ENCODE measurements at places on chromosomes 2 and 18. TPM values are rescaled to one million over a fixed set of nuclear protein-coding genes. Genes with fewer than 3 reads are reported as not detected.

DNA sequence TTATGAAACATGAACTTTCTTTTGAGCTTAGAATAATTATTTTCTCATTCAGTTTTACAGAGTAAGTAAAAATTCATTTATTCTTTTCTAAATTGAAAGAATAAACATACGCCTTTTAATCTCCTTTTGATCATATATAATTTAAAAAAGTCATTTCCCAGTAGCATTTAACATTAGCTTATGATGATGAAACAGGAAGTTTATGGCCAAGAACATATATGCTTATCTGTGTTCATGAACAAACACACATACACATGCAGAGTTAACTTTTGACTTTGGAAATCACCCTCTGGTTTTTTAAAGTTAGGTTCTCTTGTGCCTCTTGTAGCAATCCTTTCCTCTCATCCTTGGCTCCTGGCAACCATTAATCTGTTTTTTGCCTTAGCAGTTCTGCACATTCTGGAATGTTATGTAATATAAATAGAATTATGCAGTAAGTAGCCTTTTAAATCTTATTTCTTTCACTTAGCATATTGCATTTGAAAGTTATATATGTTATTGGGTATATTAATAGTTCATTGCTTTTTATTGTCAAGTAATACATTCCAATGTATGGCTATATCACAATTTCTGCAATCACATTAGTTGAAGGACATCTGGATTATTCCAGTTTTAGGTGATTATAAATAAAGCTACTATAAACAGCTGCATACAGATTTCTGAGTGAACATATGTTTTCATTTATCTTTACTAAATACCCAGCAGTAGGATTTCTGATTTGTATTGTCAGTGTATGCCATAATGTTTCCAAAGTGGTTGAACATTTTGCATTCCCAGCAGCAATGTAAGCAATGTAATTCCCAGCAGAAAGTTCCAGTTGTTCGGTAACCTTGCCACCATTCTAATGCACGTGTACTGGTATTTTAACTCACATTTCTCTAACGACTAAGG lies 210.3 kb downstream of the ZRANB3 start:
- no peaks in the 10 kb centered on the region for H3K36me3 ChIP-seq
- DNase-seq, result no peak

The ANKRD30B gene
- not detected for total RNA-seq

DNA sequence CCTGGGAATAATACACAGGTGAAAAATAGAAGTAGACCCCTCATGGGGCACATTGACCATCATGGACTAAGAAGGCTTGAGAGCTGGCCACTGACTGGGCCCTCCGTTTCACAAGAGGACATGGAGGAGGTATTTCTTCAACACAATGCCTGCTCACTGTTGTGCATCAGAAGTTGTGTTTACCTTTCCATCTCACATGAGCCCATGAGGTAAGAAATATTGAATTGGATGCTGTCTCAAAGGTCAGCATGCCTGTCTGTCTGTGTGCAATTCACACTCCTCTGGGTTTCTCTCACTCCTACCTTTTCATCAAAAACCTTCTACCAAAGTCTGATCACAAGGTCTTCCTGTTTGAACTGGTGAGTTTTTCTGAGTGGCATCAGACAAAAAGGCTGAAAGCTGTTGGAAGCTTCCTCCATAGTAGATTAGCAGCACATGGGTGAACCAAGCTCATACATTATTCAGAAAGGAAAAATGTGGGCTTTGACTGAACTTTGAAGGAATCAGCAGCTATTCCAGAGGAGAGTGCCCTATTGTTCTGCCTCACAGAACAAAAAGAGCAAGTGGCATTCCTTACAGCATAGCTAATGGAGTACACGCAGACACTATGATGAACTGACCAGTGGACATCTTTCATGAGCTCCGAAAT lies 143.2 kb upstream of the RND3 start:
- no peaks in the 10 kb centered on the region for H3K27me3 ChIP-seq
- no peaks in the 10 kb centered on the region for H3K36me3 ChIP-seq
- DNase-seq, result no peak
- H3K27ac ChIP-seq, result no peak overlapping the region
- no peaks in the 10 kb centered on the region for H3K4me1 ChIP-seq

The ZNF804A gene
- total RNA-seq, result not detected

DNA sequence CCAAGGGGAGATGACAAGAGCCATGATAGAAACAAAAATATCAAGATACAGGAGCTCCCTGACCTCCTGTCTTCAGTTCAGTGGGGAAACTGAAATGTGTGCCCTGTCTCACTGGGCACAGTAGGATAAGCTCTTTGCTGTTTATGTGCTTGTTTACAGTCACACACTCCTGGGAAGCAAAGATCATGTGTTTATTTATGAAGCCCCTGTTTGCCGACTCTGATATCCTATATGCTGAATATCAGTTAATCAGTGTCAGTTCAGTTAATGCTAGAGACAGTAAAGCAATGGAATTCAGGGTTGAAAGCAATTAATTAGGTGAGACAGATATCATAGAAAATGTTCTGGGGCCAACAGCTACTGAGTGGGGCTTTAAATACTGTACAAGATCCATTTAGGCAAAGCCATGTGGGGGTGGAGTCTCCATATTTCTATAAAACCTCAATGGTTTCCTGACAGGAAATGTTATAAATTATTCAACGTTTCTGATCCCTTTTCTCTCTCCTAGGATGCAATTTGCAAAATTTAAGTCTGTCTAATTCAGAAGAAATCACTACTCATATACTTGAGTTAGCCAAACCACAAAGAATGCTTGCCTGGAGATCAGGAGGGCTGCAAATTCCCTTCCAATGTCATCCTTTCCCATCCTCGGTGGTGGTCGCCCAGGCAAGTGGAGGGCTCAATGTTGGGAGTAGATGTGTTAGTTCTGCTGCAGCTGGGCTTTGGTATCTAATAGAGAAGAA lies 551.3 kb downstream of the CMPK2 start:
- no peak overlapping the region for H3K4me3 ChIP-seq
- H3K27me3 ChIP-seq, result no peaks in the 10 kb centered on the region
- H3K27ac ChIP-seq, result no peak overlapping the region
- H3K36me3 ChIP-seq, result no peaks in the 10 kb centered on the region

- H3K27me3 ChIP-seq, result no peaks in the 10 kb centered on the region
- no peaks in the 10 kb centered on the region for H3K36me3 ChIP-seq
- DNase-seq, result no peak
- peak overlapping the region; percentile 36 for H3K27ac ChIP-seq
Observed at GRCh38 chr2:197893403-197894177, 89.2 kb downstream of the PLCL1 start.

DNA sequence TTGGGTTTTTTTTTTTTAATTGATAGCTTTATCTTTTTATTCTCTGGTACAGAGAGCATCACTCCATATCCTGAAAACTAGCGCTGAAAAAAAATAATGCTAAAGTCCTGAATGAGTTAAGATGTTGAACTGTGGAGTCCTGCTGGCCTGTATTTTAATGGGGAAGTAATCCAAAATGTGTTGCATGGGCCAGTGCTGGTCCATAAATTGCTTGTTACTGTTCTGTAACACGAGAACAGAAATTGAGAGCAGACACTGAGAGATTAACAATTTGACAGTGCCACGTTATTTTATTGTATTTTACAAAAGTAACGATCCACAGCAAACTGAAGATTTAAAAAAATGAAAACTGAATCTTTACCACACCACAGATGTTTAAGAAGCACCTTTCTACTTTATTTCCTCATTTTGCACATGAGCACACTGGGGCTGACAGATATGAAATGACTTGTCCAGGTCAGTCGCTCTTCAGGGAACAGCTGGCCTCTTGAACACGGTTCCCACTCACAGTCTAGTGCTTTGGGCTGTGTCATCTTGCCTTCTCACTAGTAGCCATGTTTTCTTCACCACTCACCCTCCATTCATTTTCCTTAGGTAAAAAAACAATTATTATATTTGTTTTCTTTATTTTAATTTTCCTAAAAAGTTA lies 35.3 kb downstream of the ZCCHC2 start:
- DNase-seq, result no peak
- peaks cover 10% of the 10 kb centered on the region for H3K36me3 ChIP-seq
- no peaks in the 10 kb centered on the region for H3K27me3 ChIP-seq
- no peaks in the 10 kb centered on the region for H3K4me1 ChIP-seq
- no peak overlapping the region for H3K27ac ChIP-seq

DNA sequence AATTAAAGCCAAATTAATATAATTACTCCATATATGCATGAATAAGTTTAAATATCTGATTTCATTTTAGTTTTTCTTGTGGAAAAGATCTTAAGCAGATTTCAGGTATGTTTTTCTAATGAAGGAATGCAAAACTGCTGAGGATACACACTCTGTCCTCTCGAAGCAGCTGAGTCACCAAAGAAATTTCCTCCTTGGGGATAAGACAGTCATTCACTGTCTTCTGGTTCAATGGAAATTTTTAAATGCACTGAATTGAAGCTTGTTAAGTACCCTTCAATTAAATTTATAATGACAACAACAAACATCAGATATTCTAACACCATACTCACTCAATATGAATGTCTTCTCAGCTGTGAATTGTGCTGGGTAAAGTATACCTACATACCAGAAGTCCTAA lies 101.5 kb upstream of the DNER start:
- H3K27me3 ChIP-seq, result no peaks in the 10 kb centered on the region
- H3K27ac ChIP-seq, result no peak overlapping the region
- H3K36me3 ChIP-seq, result peaks cover 37% of the 10 kb centered on the region
- H3K4me3 ChIP-seq, result no peak overlapping the region

- peaks cover 6% of the 10 kb centered on the region for H3K4me1 ChIP-seq
- no peak for DNase-seq
- H3K36me3 ChIP-seq, result no peaks in the 10 kb centered on the region
- no peaks in the 10 kb centered on the region for H3K27me3 ChIP-seq
Observed at GRCh38 chr2:18592372-18592771, 3.0 kb upstream of the NT5C1B start.

The SLC19A3 gene
- 0.97 TPM for total RNA-seq

The CARF gene
- 14.1 TPM for total RNA-seq

GRCh38 chr2:86596118-86596517 lies 27.5 kb downstream of the RNF103 start:
- no peak overlapping the region for H3K27ac ChIP-seq
- no peak for DNase-seq
- H3K4me1 ChIP-seq, result peaks cover 42% of the 10 kb centered on the region
- no peaks in the 10 kb centered on the region for H3K27me3 ChIP-seq
- no peak overlapping the region for H3K4me3 ChIP-seq

The UGT1A3 gene
- total RNA-seq, result not detected

- H3K27ac ChIP-seq, result no peak overlapping the region
- H3K4me1 ChIP-seq, result no peaks in the 10 kb centered on the region
- H3K36me3 ChIP-seq, result no peaks in the 10 kb centered on the region
- DNase-seq, result no peak
- H3K4me3 ChIP-seq, result no peak overlapping the region
- H3K27me3 ChIP-seq, result no peaks in the 10 kb centered on the region
Observed at GRCh38 chr18:22483407-22483806, 65.7 kb upstream of the CTAGE1 start.

DNA sequence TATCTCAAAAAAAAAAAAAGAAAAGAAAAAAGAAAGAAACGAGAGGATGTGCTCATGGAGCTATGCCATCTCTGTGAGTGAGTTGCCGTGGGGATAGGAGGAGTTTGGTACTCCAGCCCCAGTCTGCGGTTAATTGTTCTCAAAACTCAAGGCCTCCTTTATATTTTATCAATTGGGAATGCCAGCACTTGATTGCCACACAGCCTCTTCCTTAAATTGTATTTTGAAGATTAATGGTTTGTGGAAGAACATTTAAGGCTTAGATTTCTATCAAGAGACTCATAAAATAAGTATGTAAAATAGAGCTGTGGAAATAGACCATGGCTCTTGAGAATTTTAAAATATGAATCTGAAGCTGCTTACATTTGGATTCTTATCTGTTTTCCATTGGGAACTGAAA lies 29.8 kb downstream of the KCNE4 start:
- no peaks in the 10 kb centered on the region for H3K4me1 ChIP-seq
- no peaks in the 10 kb centered on the region for H3K36me3 ChIP-seq
- no peak overlapping the region for H3K27ac ChIP-seq
- no peak overlapping the region for H3K4me3 ChIP-seq
- H3K27me3 ChIP-seq, result no peaks in the 10 kb centered on the region

DNA sequence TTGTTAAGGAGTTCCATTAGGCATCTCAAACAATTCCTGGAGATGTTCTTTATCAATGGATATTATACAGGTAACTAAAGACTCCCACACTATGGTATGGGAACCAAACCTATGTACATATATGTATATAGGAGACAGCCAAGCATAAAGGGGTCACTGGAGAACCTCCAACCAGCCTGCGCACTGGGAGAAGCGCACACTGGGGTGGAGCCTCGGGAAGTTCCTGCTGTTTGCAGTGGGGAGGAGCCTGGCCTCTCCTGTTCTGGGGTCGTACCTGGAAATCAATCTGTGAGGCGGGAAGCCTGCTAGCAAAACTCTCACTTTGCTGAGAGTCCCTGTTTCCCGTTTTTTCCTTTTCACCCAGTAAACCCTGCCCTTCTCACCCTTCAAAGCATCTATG lies 83.1 kb upstream of the CREB1 start:
- H3K4me3 ChIP-seq, result no peak overlapping the region
- H3K27me3 ChIP-seq, result no peaks in the 10 kb centered on the region
- no peak for DNase-seq
- no peaks in the 10 kb centered on the region for H3K36me3 ChIP-seq
- no peaks in the 10 kb centered on the region for H3K4me1 ChIP-seq
- H3K27ac ChIP-seq, result no peak overlapping the region

- no peaks in the 10 kb centered on the region for H3K36me3 ChIP-seq
- H3K4me3 ChIP-seq, result no peak overlapping the region
- no peaks in the 10 kb centered on the region for H3K4me1 ChIP-seq
- no peak for DNase-seq
- no peaks in the 10 kb centered on the region for H3K27me3 ChIP-seq
- no peak overlapping the region for H3K27ac ChIP-seq
Observed at GRCh38 chr2:63364866-63365265, 223.4 kb downstream of the WDPCP start.

DNA sequence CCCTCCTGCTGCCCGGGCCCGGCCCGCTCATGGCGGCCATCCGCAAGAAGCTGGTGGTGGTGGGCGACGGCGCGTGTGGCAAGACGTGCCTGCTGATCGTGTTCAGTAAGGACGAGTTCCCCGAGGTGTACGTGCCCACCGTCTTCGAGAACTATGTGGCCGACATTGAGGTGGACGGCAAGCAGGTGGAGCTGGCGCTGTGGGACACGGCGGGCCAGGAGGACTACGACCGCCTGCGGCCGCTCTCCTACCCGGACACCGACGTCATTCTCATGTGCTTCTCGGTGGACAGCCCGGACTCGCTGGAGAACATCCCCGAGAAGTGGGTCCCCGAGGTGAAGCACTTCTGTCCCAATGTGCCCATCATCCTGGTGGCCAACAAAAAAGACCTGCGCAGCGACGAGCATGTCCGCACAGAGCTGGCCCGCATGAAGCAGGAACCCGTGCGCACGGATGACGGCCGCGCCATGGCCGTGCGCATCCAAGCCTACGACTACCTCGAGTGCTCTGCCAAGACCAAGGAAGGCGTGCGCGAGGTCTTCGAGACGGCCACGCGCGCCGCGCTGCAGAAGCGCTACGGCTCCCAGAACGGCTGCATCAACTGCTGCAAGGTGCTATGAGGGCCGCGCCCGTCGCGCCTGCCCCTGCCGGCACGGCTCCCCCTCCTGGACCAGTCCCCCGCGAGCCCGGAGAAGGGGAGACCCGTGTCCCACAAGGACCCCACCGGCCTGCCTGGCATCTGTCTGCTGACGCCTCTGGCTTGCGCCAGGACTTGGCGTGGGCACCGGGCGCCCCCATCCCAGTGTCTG lies 767 bp downstream of the RHOB start:
- H3K4me1 ChIP-seq, result peaks cover 62% of the 10 kb centered on the region
- peak overlapping the region; percentile 97 for H3K27ac ChIP-seq
- peaks cover 18% of the 10 kb centered on the region for H3K36me3 ChIP-seq
- no peaks in the 10 kb centered on the region for H3K27me3 ChIP-seq
- H3K4me3 ChIP-seq, result peak overlapping the region; percentile 73

All from esophagus muscularis mucosa (tissue), 4 donors.